ENCODE measurements at places on chromosomes 5 and 9.

- peak; percentile 100 for DNase-seq
Measured at GRCh38 chr9:8095672-8096086, 296.1 kb upstream of the DMAC1 start.

GRCh38 chr9:121483049-121483448 lies 16.6 kb downstream of the GGTA1 start:
- no peak for DNase-seq

DNA sequence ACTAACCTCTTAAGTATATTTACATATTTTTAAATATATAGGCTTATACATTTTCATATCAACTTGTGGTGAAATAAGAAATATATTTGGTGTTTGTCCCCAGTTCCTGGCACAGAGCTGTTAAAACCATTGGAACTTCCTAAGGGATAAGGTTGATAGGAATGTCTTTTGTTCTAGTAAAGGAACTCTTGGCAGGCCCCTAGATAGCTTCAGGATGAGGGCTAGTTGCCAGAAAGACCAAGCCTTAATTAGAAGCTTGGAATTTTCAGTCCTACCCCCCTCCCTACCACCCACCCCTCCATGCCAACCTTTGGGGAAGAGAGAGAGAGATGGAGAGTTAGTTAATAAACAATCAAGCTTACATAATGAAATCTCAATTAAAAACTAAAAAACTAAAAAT lies 638.6 kb upstream of the ACO1 start:
- DNase-seq, result no peak

DNA sequence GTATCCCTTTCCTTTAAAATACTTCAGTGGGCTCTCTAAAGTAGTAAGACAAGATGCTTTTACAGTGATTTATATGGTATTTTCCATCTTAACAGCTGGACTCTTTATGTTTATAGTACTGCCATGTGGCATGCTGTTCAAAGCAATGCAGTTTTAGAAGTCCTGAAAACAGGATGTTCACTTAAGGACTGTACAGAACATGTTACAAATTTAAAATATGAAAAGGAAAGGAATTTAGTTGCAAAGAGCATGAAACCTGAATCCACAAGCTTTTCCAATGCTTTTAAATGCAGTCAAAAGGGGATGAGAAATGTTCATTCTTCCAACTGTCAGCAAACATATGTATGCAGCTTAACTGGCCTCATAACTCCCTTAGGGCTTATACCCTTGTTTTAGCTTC lies 580.2 kb downstream of the EFNA5 start:
- no peak for DNase-seq

DNA sequence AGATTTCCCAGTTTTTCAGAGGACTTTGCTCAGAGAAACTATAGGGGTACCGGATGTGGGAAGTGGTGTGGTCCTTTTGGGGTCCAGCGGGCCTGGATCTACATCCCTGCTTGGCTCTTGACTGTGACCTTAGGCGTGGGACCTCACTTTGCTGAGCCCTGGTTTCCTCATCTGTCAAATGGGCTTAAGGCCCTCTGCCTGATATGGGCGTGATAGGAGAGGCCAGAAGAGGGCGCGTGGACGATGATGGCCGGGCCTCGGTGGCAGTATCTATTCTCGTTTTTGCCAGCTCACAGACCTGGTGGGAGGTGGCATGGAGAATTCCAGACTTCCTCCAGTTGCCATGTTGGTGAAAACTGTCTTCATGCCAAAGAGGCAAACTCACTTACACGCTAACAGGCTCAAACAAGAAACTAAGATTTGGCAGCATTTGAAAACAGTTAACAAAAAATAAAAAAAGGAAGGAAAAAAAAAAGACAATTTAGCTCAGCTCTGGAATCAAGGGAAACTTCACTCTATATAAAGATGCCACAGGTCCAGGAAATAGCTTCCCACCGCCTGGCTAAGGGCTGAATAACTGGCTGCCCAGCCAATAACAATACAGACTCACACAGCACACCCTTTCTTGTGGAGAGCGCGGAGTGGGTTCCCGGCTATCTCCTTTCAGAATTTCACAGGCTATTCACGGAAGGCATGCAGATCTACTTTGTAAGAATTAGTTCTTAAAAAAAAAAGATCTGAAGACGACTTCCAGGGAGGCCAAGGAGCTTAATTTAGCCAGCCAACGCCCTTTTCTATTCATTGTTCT lies 1.7 kb downstream of the SH3PXD2B start:
- no peak for DNase-seq

DNA sequence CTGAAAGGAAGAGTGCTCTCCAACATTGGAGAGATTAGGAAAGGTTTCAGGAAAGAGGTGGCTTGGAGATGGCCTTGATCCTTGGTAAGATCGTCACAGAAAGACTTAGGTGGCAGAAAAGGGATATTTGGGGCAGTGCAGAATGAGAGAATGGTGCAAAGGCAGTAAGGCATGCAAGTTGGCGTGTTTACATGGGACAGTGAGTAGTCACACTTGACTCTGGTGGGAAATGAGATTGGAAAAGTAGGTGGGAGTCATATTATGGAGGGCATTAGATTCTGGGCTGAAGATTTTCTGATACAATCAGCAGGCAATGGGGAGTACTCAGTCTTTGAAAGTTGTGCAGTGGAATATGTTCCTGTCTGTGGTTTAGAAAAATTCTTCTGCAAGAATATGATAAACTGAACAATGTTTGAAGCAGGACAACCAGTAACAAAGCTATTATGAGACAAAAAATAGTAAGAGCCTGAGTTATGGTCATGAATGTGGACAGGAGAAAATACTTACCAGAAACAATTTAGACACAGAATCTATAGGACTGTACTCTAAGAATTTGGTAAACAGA lies 76.2 kb upstream of the ANKRD55 start:
- DNase-seq, result no peak

DNA sequence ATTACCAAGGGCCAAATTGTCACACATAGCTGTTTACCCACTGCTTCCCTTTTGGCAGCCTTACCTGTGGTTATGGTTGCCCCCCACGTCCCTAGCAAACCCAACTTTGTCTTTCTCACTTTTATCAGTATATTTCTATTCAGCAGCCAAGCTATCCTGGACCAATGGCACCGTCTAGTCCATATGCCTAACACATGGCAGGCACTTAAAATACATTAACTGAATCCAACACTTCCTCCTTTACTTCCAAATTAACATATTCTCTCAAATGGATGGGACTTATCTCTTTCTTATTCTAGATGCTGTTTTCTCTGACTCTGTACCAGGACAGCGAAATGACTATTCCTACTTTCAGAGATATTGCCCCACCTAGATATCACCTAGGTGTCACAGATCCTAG lies 50.9 kb upstream of the SLC44A1 start:
- DNase-seq, result no peak

DNA sequence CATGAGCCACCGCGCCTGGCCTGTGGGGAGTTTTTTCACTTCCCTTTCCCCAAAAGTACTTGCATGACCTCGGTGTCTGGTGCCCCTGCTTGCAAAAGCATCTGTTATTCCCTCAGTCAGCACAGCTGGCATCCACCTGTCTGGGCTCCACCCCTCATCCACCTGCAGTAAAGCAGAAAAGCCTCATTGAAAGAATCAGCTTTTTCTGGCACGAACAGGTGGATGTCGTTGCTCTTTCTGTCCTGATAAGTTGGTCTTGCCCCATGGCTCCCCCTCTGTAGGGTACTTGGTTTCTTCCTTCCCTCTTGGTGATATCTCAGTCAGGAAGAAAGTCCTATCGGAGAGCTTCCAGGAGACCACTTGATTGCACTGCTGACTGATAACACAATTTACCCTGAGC lies 37.4 kb downstream of the WWC1 start:
- DNase-seq, result peak; percentile 71

DNA sequence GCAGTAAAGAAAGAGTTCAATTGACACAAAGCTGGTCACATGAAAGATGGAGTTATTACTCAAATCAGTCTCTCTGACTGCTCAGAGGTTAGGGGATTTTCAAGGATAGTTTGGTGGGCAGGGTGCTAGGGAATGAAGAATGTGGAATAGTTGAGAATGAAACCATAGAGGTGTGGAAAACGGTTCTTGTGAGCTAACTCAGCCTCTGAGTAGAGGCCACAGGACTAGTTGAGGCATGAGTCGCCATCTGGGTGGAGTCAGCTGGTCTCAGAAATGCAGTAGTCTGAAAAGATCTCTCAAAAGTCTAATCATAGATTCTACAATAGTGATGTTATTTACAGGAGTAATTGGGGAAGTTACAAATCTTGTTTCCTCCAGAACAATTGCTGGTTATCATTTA lies 178.9 kb upstream of the SPEF2 start:
- no peak for DNase-seq

DNA sequence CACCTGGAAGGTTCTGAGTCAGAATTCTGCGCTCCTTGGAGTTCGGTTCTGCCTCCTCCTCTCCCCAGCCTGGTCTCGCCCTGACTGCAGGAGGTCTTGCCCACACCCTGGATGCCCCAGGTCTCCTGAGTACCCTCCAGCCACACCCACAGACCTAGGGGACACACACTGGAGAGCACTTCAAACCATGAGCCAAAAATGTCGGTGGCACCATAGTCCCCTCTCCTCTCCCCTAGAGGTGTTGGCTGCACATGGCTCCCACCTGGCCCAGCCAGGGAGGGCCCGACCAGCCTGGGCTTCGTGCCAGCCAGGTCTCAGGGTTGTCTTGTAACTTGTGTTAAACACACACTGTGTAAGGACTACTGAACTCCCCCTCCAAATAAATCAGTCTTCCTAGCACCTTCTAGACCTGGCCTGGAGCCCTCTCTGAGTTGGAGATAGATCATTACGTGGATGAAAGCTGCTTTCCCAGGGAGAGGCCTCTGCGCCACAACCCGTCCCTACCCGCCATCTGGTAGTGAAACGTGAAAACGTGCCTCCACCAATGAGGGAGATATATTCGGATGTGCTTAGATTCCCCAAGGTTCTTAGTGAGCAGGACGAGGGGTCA lies 49.9 kb upstream of the CTSL start:
- peak; percentile 33 for DNase-seq

- DNase-seq, result no peak
Measured at GRCh38 chr5:164481270-164481669, 975.9 kb downstream of the MAT2B start.

DNA sequence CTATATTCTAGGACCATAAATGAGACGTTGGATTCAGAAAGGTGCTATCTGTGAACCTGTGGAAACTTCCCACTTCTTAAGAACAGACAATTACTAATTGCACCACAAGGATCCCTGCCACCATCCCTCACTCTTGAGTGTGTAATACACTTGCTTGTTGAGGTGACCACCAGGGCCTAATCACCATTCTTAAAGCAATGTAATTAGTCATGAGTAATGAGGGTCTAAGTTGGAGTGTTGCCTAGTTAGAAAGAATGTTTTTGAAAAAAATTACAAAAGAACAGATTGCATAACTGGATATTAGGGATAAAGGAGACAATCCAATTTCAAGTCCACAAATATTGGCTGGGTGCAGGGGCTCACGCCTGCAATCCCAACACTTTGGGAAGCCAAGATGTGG lies 56.9 kb upstream of the TRIO start:
- no peak for DNase-seq

Data from NCI-H1105 treated with DMSO at 0.1 percent for 48 hours (cell line).